ENCODE measurements at places on chromosomes 1 and 21.

DNA sequence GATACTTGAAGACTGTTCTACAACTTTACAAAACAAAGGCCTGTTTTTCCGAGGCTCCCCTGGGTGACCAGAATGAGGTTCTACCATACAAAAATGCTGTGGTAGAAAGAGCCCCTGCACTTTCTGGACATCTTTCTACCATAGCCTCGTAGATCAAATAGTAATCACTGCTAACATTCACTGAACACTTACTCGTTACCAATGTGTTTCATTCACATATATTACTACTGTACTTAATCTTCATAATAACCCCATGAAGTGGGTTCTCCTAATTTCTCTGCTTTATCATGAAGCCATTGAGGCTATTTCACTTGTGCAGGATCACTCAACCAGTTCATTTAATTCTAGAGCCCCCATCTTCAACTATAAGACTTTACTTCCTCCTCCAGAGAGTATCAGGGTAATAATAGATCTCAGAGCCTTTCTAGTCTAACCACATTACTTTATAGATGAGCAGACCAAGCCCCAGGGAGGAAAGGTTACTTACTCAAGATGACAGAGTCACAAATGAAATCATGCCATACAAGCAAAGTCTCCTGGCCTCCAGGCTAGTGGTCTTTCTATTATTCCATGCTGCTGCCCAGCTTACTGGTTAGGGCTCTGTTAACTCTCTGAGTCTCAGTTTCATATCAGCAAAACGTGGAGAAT, 46.7 kb upstream of the OSBPL9 start:
- no peak for DNase-seq

- no peak for DNase-seq
Observed at GRCh38 chr1:198560161-198560560, 19.7 kb upstream of the ATP6V1G3 start.

GRCh38 chr1:226870401-226871279, at the start of gene PSEN2:
Gene PSEN2 (plus strand): TSS chr1:226870616. CDS start chr1:226881908, 11,292 bp downstream.
- DNase-seq: no peak

- peak; percentile 93 for DNase-seq
Observed at GRCh38 chr1:109877317-109877771, 33.3 kb upstream of the CSF1 start.

- DNase-seq: no peak
Observed at GRCh38 chr1:167554028-167554779, 642 bp upstream of the CREG1 start.

DNA sequence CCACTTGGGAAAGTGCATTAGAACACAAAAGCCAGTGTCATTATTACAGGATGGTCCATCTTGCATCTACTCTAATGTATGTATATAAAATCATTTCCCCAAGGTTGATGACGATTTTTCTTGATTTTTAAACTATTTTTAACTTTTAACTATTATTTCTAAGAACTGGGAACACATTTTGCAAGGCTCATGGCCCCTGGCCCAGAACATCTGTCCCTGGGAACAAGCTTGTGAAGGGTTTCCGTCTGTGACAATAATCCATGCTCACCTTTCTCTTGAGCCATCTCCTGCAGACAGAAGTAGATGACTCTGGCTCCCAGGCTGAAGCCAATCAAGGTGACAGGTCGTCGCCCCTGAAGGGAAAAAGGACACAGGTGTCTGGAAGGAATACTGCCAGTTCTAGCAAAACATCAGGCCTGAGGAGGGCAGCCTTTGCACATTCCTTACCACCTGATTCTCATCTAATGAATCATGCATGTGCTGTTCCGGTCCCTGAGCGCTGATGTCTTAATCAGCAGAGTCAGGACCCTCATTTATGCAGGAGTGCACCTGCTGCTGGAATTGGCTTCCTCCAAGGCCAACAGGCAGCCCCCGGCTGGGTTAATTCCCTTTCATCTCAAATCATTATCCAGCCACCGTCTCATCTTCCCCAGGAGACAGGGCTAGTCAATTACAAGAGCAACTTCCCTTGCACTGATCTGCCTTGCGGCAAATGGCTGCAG, 62.5 kb downstream of the TMCO4 start:
- no peak for DNase-seq

GRCh38 chr1:91672601-91673161, 172.0 kb downstream of the CDC7 start:
- DNase-seq: no peak

GRCh38 chr1:110916669-110917306, 43.8 kb downstream of the CD53 start:
- DNase-seq: no peak

DNA sequence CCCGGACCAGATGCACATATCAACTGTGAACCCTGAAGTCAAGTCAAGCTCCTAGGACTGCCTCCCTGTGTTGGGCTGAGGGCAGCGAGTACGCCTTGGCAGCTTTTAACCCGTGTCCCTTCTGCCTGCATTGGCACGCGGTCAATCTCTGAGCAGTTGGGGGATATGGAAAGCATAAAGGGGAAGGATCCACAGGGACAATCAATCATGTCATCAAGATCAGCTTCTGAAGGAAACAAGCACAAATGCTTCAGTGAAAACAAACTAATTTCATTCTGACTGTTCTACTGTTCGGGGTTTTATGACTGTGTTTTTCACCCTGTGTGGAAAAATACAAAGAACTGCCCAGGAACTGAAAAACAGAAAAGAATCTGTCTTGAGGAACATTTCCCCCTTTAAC, 106.2 kb downstream of the RUNX1 start:
- no peak for DNase-seq

DNA sequence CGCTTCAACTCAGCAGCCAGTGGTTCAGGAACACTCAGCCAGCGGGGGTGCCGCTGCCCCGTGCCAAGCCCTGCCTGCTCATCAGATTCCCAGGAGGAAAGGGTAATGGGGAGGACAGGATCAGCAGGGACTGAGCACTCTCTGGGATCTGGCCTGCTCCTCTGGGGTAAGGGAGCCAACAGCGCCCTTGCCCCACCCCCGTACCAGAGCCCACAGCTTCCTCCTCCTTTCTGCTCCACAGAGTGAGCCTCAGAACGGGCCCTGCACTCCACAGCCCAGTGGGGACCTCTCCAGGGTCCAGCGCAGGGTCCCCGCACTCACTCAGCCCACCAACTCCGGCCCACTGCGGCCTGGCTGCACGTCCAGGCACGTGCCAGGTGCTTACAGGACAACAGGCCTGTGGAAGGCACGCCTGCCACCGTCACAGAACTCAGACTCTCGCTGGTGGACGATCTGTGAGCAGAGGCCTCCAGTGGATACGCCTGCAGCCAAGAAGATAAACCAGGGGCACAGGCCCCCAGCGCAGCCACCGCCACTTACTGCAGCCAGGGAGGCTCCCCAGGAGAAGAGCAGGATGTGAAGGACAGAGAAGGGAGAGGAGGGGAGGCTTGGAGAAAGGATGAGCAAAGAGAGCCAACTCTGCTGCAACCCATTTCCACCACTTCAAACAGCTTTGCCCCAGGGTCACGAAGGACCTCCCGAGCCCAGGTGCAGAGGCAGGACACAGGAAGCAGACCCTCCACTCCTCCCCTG, 2.1 kb downstream of the MEGF6 start:
- no peak for DNase-seq
